ENCODE measurements at places on chromosomes 1 and 21. TPM values are rescaled to one million over a fixed set of nuclear protein-coding genes. Genes with fewer than 3 reads are reported as not detected.

GRCh38 chr1:18535391-18536210 is 54.9 kb downstream of the KLHDC7A start:
- no peaks in the 10 kb centered on the region for H3K36me3 ChIP-seq
- no peaks in the 10 kb centered on the region for H3K27me3 ChIP-seq
- no peak overlapping the region for H3K27ac ChIP-seq
- peak; percentile 44 for DNase-seq

- H3K4me3 ChIP-seq: peak overlapping the region; percentile 92
- peak overlapping the region; percentile 96 for H3K27ac ChIP-seq
- no peaks in the 10 kb centered on the region for H3K36me3 ChIP-seq
- peaks cover 51% of the 10 kb centered on the region for H3K4me1 ChIP-seq
Observed at GRCh38 chr1:95232646-95233318, 1.2 kb upstream of the RWDD3 start.

DNA sequence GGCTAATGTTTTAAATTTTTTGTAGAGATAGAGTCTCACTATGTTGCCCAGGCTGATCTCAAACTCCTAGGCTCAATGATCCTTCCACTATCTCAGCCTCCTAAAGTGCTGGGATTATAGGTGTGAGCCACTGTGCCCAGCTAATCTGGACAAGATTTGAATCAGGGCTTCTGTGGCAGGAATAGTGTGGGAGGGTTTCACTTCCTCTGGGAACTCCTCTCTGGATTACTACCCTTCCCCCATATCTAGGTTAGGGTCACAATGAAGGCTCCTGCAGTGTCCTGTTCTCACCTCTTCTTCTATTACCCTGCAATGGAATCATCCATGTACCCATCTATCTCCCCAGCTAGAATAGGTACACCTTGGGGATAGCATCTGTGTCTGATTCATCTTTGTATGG is 133.6 kb upstream of the RAB4A start:
- no peaks in the 10 kb centered on the region for H3K4me1 ChIP-seq
- H3K4me3 ChIP-seq: no peak overlapping the region
- no peak for DNase-seq
- no peaks in the 10 kb centered on the region for H3K36me3 ChIP-seq
- H3K27me3 ChIP-seq: no peaks in the 10 kb centered on the region

DNA sequence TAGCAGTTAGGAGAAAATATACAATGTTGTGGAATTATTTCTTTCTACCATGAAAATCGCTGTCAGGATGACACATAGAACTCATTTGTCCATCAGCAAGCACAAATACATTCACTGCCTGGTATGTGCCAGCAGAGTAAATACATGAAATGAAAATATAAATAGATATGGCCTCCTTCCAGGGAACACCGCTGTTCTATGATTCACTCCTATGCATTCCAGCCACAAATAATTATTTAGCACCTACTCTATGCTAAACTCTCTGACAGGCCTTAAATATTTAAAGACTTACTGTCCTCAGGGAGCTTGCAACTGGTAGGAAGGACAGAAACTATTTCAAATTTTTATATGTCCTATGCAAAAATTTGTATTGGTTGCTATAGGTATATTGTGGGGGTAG is 975.0 kb upstream of the NCAM2 start:
- no peak overlapping the region for H3K4me3 ChIP-seq
- H3K36me3 ChIP-seq: no peaks in the 10 kb centered on the region
- no peaks in the 10 kb centered on the region for H3K4me1 ChIP-seq
- H3K27me3 ChIP-seq: no peaks in the 10 kb centered on the region
- no peak for DNase-seq

- H3K27ac ChIP-seq: peak overlapping the region; percentile 100
- no peak for DNase-seq
- no peaks in the 10 kb centered on the region for H3K27me3 ChIP-seq
- no peaks in the 10 kb centered on the region for H3K4me1 ChIP-seq
- H3K4me3 ChIP-seq: peak overlapping the region; percentile 90
- peaks cover 41% of the 10 kb centered on the region for H3K36me3 ChIP-seq
Observed at GRCh38 chr1:150579945-150580642, 684 bp upstream of the MCL1 start.

DNA sequence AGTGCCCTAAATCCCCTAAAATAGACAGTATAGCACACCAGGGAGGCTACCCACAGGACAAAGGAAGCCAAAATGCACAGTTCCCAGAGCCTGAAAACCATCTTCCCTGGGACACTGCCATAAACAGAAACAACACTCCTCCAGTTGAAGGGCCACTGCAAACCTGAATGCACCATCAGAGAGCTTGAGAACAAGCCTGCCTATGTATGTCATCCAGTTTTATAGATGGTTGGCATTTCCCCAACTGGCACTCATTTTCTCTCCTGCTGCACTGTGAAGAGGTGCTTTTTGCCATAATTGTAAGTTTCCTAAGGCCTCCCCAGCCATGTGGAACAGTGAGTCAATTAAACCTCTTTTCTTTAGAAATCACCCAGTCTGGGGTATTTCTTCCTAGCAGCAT is 169.0 kb downstream of the AGBL4 start:
- H3K4me3 ChIP-seq: no peak overlapping the region
- no peaks in the 10 kb centered on the region for H3K36me3 ChIP-seq
- no peaks in the 10 kb centered on the region for H3K27me3 ChIP-seq
- no peak for DNase-seq
- H3K27ac ChIP-seq: no peak overlapping the region

GBP5 gene
- 1.0 TPM for total RNA-seq

GRCh38 chr1:26046246-26047095 is 553 bp upstream of the SLC30A2 start:
- H3K4me3 ChIP-seq: peak overlapping the region; percentile 38
- no peaks in the 10 kb centered on the region for H3K27me3 ChIP-seq
- DNase-seq: no peak
- peaks cover 1% of the 10 kb centered on the region for H3K36me3 ChIP-seq

LEPR gene
- 25.2 TPM for total RNA-seq

GRCh38 chr1:205760606-205761005 is 10.6 kb upstream of the NUCKS1 start:
- H3K27ac ChIP-seq: no peak overlapping the region
- H3K4me3 ChIP-seq: no peak overlapping the region
- H3K36me3 ChIP-seq: no peaks in the 10 kb centered on the region
- DNase-seq: no peak
- H3K27me3 ChIP-seq: no peaks in the 10 kb centered on the region
- no peaks in the 10 kb centered on the region for H3K4me1 ChIP-seq

GUCA2A gene
- total RNA-seq: not detected
